Thoracic aorta endothelial cell (primary cell): ENCODE measurements at places on chromosomes 4 and X. TPM values are rescaled to one million over a fixed set of nuclear protein-coding genes. Genes with fewer than 3 reads are reported as not detected.

The PCDH7 gene
- total RNA-seq: 27.7 and 39.3 TPM in 2 replicates

The ELK1 gene
- 12.0 and 18.9 TPM in 2 replicates for total RNA-seq

The TCEAL7 gene
- 3.1 and 5.0 TPM in 2 replicates for total RNA-seq

The TSPAN6 gene
- total RNA-seq: 49.3 and 60.9 TPM in 2 replicates

The PROM1 gene
- total RNA-seq: 0.13 TPM in 1 of 2 replicates, not detected in the other

The TMEM35A gene
- 5.3 and 6.4 TPM in 2 replicates for total RNA-seq

The PCDH10 gene
- 9.8 and 71.9 TPM in 2 replicates for total RNA-seq

The SPANXB1 gene
- total RNA-seq: not detected in 2 replicates

The CFAP99 gene
- total RNA-seq: not detected in 2 replicates

The RAB40A gene
- total RNA-seq: 0.14 and 0.27 TPM in 2 replicates

The CLDN34 gene
- 0.36 and 0.66 TPM in 2 replicates for total RNA-seq

The PRSS12 gene
- total RNA-seq: 0.40 and 3.8 TPM in 2 replicates

The ADGRA3 gene
- 37.0 and 39.9 TPM in 2 replicates for total RNA-seq

The ITGB1BP2 gene
- total RNA-seq: 3.5 and 4.9 TPM in 2 replicates

The CDS1 gene
- total RNA-seq: under 0.01 and 0.07 TPM in 2 replicates

The FGF13 gene
- total RNA-seq: 0.27 TPM in 1 of 2 replicates, not detected in the other

The SSX3 gene
- total RNA-seq: not detected in 2 replicates

The SERTM2 gene
- total RNA-seq: not detected in 2 replicates

The CTAG1B gene
- total RNA-seq: not detected in 2 replicates

The GDPD2 gene
- total RNA-seq: not detected in 2 replicates

The TCP11X2 gene
- not detected in 2 replicates for total RNA-seq

The APBB2 gene
- 260 and 271 TPM in 2 replicates for total RNA-seq

The ARHGAP6 gene
- 1.1 TPM in 2 replicates for total RNA-seq

The SPATA4 gene
- under 0.01 and 0.22 TPM in 2 replicates for total RNA-seq

The SHOX gene
- not detected in 2 replicates for total RNA-seq

The SPANXN3 gene
- not detected in 2 replicates for total RNA-seq

The IL2RG gene
- not detected in 2 replicates for total RNA-seq

The SPIN4 gene
- total RNA-seq: 7.3 and 8.3 TPM in 2 replicates
